ENCODE measurements at places on chromosomes 5 and 9. TPM values are rescaled to one million over a fixed set of nuclear protein-coding genes. Genes with fewer than 3 reads are reported as not detected.

DNA sequence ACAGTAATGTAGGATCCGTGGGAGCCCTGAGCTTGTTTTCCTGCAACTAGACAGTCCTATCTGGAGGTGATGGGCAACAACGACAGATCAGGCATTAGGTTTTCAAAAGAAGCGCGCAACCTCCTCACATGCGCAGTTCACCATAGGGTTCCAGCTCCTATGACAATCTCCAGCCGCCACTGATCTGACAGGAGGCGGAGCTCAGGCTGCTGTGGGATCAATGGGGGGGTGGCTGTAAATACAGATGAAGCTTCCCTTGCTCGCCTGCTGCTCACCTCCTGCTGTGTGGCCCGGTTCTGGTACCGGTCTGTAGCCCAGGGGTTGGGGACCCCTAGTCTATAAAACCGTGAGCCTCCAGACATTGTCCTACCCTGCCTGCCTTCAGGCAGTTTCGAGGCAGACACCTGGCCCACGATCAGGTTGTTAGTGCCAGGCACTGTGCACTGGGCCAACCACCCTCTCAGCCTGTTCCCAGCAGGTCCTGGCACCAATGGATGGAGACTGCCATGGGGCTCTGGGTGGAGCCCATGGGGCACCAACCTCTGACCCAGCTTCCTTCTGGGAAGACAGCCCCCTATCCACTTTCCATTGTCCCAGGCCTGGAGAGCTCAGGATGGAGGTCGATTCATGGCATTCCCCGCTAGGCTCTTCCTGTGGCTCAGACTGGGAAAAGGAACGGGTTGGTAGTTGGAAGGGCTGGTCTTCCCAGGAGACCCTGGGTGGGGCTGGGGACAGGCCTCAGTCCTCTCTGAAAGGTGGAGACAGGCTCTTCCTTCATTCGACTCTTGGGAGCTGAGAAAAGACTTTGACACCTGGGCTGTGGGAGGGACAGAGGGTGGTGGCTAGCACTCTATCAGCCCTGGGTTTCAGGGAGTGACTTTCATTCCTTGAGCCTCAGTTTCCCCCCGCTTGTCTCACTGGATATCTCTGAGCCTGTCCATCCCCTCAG, 1.7 kb downstream of the ENDOG start:
- H3K4me1 ChIP-seq: no peaks in the 10 kb centered on the region
- peak overlapping the region; percentile 69 for H3K4me3 ChIP-seq
- H3K36me3 ChIP-seq: no peaks in the 10 kb centered on the region
- no peak for DNase-seq
- H3K27ac ChIP-seq: no peak overlapping the region

Gene SNCB
- not detected for total RNA-seq

- no peaks in the 10 kb centered on the region for H3K4me1 ChIP-seq
- H3K4me3 ChIP-seq: no peak overlapping the region
- no peak for DNase-seq
- no peaks in the 10 kb centered on the region for H3K27me3 ChIP-seq
- peak overlapping the region; percentile 10 for H3K27ac ChIP-seq
- H3K36me3 ChIP-seq: no peaks in the 10 kb centered on the region
Measured at GRCh38 chr5:88732181-88732633, 150.8 kb downstream of the MEF2C start.

Gene ZNF618
- total RNA-seq: 10.4 TPM

Gene IFNE
- total RNA-seq: not detected

- no peaks in the 10 kb centered on the region for H3K27me3 ChIP-seq
- no peaks in the 10 kb centered on the region for H3K4me1 ChIP-seq
- no peak overlapping the region for H3K27ac ChIP-seq
- no peak for DNase-seq
- no peak overlapping the region for H3K4me3 ChIP-seq
Measured at GRCh38 chr9:111559000-111559610, 34.1 kb downstream of the ZNF483 start.

Gene GAS1
- 48.2 TPM for total RNA-seq

Gene HSD17B3
- 0.98 TPM for total RNA-seq

DNA sequence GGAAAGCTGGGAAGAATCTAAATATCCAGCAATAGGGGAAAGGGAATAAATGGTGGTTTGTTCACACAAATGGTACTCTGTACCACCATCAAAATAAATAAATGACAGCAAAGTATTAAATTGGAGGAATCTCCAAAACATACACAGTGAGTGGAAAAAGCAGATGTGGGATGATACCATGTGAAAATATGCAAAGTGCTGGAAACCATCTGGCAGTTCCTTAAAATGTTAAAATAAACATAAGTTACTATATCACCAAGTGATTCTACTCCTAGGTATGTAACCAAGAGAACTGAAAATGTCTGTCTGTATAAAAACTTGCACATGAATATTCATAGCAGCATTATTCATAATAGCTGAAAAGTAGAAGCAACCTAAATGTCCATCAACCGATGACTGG, 41.9 kb upstream of the TEX48 start:
- DNase-seq: no peak
- no peaks in the 10 kb centered on the region for H3K36me3 ChIP-seq
- no peak overlapping the region for H3K4me3 ChIP-seq
- H3K27ac ChIP-seq: no peak overlapping the region
- no peaks in the 10 kb centered on the region for H3K27me3 ChIP-seq
- H3K4me1 ChIP-seq: no peaks in the 10 kb centered on the region

DNA sequence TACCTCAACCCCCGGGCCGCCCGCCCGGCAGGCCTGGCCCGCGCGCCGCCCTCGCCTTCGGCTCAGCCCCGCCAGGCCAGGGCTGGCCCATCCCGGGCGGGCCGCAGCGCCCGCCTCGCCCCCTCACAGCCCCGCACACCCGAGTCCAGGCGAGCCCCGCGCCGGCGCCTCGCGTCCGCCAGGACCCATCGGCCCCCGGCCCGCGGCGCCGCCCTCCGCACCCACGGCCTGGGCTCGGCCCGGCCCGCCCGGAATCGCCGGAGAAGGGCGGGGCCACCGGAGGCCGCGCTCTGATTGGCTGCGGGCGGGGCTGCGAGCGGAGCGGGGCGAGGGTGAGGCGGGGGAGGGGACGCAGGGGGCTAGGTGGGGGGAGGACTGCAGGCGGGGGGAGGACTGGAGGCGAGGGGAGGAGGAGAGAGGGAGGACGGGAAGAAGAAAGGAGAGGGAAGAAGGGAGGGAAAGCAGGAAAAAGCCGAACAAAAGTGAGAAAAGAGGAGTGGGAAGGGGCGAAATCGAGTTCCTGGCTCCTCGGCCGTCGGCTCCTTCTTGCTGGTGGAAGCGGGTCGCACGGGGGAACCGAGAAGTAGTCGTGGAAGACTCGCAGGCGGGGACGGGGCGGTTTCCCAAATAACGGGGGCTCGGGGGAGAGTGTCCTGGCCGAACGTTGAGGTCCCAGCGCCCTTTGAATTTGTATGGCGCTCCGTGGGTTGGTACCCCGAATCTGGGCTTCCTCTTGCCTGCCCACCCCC, 472 bp upstream of the UBTD2 start:
- no peaks in the 10 kb centered on the region for H3K4me1 ChIP-seq
- DNase-seq: peak; percentile 79
- peak overlapping the region; percentile 94 for H3K4me3 ChIP-seq
- no peaks in the 10 kb centered on the region for H3K36me3 ChIP-seq
- H3K27me3 ChIP-seq: no peaks in the 10 kb centered on the region

- H3K4me3 ChIP-seq: no peak overlapping the region
- H3K36me3 ChIP-seq: no peaks in the 10 kb centered on the region
- H3K27ac ChIP-seq: no peak overlapping the region
- H3K4me1 ChIP-seq: no peaks in the 10 kb centered on the region
- no peak for DNase-seq
Measured at GRCh38 chr5:156339139-156339841, 12.3 kb downstream of the SGCD start.

GRCh38 chr5:152437866-152438265, 32.8 kb upstream of the NMUR2 start:
- H3K4me1 ChIP-seq: no peaks in the 10 kb centered on the region
- no peaks in the 10 kb centered on the region for H3K27me3 ChIP-seq
- no peak for DNase-seq
- no peak overlapping the region for H3K27ac ChIP-seq
- H3K4me3 ChIP-seq: no peak overlapping the region

DNA sequence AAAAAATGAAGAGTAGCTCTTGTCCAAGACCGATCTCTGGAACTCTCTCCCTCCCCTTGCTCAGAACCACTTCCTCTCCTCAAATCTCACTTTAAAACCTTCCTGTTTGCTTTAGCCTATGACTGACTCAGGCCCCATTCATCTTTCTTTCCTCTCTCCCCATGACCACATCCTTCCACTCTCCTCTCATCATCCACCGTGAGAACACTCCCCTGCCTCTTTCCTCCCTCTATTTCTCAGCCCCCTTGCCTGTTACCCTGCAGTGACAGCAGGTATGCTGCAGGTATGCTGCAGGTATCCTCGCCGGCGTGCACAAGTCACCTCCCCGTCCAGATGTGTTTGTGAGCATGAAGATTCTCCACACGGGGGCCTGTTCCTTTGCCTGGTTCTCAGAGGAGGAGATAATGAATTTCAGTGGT, 505.3 kb downstream of the CCDC171 start:
- H3K4me3 ChIP-seq: no peak overlapping the region
- no peaks in the 10 kb centered on the region for H3K27me3 ChIP-seq
- H3K4me1 ChIP-seq: no peaks in the 10 kb centered on the region
- H3K36me3 ChIP-seq: no peaks in the 10 kb centered on the region
- no peak for DNase-seq

GRCh38 chr9:91427873-91428272, 4.2 kb upstream of the NFIL3 start:
- H3K27me3 ChIP-seq: no peaks in the 10 kb centered on the region
- no peak overlapping the region for H3K27ac ChIP-seq
- H3K4me1 ChIP-seq: no peaks in the 10 kb centered on the region
- DNase-seq: no peak
- H3K36me3 ChIP-seq: no peaks in the 10 kb centered on the region
- H3K4me3 ChIP-seq: no peak overlapping the region

Gene PCDHA1
- not detected for total RNA-seq

- no peaks in the 10 kb centered on the region for H3K27me3 ChIP-seq
- H3K4me1 ChIP-seq: no peaks in the 10 kb centered on the region
- no peaks in the 10 kb centered on the region for H3K36me3 ChIP-seq
- DNase-seq: no peak
- H3K27ac ChIP-seq: no peak overlapping the region
Measured at GRCh38 chr5:124630767-124631704, 115.4 kb downstream of the ZNF608 start.

Gene LURAP1L
- total RNA-seq: 24.1 TPM

DNA sequence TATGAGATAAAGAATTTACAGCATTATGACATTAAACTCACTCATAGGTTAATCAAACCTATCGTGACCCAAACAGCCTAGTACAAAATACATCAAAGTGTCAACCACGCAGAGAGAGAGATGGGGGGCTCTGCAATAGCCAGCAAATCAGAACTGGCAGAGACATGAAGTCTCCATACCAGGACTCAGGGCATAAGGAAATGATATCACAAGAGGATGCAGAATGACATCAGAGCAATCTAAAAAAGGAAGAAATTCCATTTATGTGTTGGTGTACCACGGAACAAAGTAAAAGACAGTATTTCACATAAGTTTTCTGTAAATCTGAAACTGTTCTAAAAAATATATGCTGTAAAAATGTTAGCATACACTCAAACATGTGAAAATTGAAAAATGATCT, 24.6 kb downstream of the BICD2 start:
- no peaks in the 10 kb centered on the region for H3K36me3 ChIP-seq
- DNase-seq: no peak
- H3K4me1 ChIP-seq: peaks cover 16% of the 10 kb centered on the region
- H3K27me3 ChIP-seq: no peaks in the 10 kb centered on the region
- H3K4me3 ChIP-seq: no peak overlapping the region

- DNase-seq: no peak
- H3K27ac ChIP-seq: no peak overlapping the region
- no peaks in the 10 kb centered on the region for H3K36me3 ChIP-seq
- H3K4me1 ChIP-seq: peaks cover 7% of the 10 kb centered on the region
Measured at GRCh38 chr9:108474356-108474755, 381.4 kb downstream of the ACTL7B start.

- no peak for DNase-seq
- peak overlapping the region; percentile 26 for H3K4me3 ChIP-seq
- no peak overlapping the region for H3K27ac ChIP-seq
- no peaks in the 10 kb centered on the region for H3K27me3 ChIP-seq
- H3K4me1 ChIP-seq: peaks cover 4% of the 10 kb centered on the region
- H3K36me3 ChIP-seq: no peaks in the 10 kb centered on the region
Measured at GRCh38 chr5:1380011-1380817, 35.3 kb upstream of the CLPTM1L start.

GRCh38 chr5:139684881-139685749, 37.0 kb downstream of the CXXC5 start:
- peak overlapping the region; percentile 77 for H3K27ac ChIP-seq
- peaks cover 7% of the 10 kb centered on the region for H3K4me1 ChIP-seq
- no peak for DNase-seq
- H3K27me3 ChIP-seq: no peaks in the 10 kb centered on the region

DNA sequence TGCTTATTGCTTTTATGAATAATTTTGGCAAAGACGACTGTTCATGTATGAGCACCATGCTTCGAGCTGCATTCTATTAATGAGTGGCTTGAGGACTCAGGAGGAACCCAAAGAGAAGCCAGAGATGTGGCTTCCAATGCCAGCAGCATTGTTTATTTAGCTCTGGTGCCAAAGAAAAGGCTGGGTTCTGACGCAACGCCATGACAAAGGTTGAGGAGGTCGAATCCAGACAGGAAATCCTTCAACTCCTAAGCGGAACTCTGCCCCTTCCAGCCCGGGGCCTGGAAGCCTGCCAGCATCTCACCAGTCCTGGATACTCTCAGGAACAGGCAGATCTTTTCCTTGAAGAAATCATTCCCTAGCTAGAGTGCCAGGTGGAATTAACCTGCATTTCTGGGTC, 104.4 kb downstream of the ARHGAP26 start:
- no peaks in the 10 kb centered on the region for H3K36me3 ChIP-seq
- peak overlapping the region; percentile 48 for H3K27ac ChIP-seq
- H3K4me1 ChIP-seq: peaks cover 14% of the 10 kb centered on the region
- peak; percentile 88 for DNase-seq

Gene LPAR1
- total RNA-seq: 24.6 TPM

GRCh38 chr9:126222835-126223431, 103.7 kb upstream of the MVB12B start:
- no peaks in the 10 kb centered on the region for H3K36me3 ChIP-seq
- H3K27ac ChIP-seq: no peak overlapping the region
- DNase-seq: no peak
- no peaks in the 10 kb centered on the region for H3K4me1 ChIP-seq

Gene F2RL1
- 5.6 TPM for total RNA-seq

Gene DBH
- total RNA-seq: not detected

- H3K27ac ChIP-seq: no peak overlapping the region
- H3K4me1 ChIP-seq: no peaks in the 10 kb centered on the region
- H3K36me3 ChIP-seq: peaks cover 6% of the 10 kb centered on the region
Measured at GRCh38 chr5:69416699-69417098, 1.8 kb downstream of the MARVELD2 start.

DNA sequence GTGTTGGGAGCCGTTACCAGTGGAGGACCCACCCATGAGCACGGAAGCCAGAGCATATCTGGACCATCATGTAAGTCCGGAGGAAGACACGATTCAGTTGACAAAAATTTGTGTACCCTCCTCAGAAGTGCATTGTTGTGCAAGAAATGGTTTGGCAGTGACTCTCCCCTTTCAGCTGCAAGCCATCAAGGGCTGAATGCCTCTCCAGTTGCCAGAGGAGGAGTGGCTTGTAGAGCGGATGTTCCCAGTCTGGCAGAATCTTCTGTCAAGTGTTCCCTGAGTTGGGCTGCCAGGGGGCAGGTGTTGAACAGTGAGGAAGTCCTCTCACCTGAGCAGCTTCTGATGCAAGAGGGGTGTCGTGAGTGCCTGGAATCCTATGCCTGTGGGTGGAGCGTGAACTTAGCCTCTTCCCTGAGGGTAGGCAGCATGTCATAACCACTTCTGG, 27.6 kb upstream of the CDKN2AIPNL start:
- H3K4me3 ChIP-seq: no peak overlapping the region
- H3K36me3 ChIP-seq: no peaks in the 10 kb centered on the region
- no peaks in the 10 kb centered on the region for H3K27me3 ChIP-seq
- H3K4me1 ChIP-seq: peaks cover 13% of the 10 kb centered on the region
- H3K27ac ChIP-seq: peak overlapping the region; percentile 82

Gene GCNT4
- 1.3 TPM for total RNA-seq
